Stimulated activated CD8-positive, alpha-beta memory T cell treated with anti-CD3 and anti-CD28 coated beads, Interleukin-4, amount 100 ng/mL, for 24 hours (primary cell): ENCODE measurements at places on chromosomes 12 and 14.

- no peak for DNase-seq
These were observed 86.2 kb upstream of the RESF1 start for GRCh38 chr12:31872831-31873604.

DNA sequence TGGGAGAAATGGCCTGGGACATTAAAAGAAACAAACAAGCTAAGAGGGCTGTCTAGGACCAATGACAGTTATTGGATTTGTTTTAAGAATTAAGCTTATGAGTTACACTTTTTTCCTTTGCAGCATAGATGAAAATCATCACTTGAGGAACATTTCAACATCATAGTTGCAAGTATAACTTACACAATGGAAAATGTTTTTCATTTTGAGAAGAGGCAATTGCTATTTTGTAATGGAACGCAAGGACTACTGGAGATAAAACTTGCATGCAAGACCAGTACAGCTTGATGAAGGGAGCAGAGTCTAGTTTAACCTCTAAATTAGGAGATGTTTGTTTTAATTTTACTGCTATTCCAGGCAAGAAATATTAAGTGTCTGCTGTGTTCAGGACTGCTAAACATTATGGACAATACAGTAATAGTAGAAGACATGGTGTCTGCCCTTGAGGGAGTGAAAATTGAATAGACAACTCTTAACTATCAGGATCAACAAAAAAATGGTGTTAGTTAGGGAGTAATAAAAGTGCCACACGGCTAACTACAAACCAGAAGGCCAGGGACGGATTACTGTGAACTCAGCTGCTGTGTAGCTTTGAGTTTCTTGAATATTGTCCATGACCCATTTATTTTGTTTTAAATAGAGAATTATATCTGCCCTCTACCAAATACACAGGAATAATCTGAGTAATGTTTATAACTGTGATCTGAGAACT lies 374.5 kb downstream of the RAD51B start:
- no peak for DNase-seq

DNA sequence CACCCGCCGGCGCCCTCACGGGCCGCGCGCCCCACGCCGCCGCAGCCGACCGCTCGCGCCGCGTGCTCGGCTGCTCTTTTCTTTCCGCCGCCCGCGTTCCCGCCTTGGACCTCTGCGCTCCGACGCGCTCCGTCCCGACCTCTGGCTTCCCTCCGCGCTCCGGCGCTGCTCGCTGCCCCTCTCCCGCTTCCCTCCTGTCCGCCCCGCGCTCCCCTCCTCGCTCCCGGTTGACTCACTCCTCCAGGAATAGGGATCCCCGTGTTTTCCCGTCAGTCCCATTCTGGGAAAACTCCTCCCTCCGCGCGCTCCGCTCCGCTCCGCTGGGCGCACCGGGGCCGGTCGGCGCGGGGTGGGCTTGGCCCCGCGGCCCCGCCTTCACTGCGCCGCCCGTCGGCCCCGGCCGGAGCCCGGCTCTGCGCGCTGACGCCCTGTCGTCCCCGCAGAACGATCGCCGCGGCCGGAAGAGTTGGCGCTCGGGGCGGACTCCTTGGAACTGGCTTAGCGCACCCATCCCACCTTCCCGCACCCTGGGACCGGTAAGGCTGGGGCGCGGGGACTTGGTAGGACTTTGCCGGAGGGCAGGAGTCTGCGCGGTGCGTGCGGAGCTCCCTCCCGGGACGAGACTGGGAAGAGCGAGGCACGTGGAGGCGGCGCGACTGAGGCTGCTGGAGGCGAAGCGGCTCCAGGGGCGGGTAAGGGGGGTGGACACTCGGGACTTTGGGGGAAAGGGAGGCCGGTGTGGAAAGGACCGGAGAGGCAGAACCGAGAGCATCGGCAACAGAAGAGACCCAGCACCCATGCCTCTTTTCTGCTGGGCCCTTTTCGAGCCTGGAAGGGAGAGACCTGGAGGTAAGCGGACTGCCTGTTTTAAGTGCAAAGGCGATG lies 550 bp downstream of the TEAD4 start:
- no peak for DNase-seq

- DNase-seq, result no peak
These were observed 150.2 kb downstream of the CCDC91 start for GRCh38 chr12:28340261-28341045.

DNA sequence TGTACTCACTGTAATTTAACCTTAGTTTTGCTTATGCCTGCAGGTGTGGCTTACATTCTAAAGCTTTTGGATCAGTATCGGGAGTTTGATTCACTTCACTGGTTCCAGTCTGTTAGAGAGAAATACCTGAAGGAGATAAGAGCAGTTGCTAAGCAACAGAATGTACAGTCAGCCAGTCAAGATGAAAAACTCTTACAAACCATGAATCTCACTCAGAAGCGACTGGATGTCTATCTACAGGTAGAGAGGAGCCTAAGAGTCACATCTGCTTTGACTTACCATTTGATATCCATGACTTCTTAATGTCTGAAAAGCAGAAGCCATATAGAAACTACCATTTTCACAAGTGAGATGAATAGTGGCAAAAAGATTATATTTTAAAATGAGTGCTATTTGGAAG lies 56.5 kb downstream of the WASHC4 start:
- DNase-seq, result no peak

DNA sequence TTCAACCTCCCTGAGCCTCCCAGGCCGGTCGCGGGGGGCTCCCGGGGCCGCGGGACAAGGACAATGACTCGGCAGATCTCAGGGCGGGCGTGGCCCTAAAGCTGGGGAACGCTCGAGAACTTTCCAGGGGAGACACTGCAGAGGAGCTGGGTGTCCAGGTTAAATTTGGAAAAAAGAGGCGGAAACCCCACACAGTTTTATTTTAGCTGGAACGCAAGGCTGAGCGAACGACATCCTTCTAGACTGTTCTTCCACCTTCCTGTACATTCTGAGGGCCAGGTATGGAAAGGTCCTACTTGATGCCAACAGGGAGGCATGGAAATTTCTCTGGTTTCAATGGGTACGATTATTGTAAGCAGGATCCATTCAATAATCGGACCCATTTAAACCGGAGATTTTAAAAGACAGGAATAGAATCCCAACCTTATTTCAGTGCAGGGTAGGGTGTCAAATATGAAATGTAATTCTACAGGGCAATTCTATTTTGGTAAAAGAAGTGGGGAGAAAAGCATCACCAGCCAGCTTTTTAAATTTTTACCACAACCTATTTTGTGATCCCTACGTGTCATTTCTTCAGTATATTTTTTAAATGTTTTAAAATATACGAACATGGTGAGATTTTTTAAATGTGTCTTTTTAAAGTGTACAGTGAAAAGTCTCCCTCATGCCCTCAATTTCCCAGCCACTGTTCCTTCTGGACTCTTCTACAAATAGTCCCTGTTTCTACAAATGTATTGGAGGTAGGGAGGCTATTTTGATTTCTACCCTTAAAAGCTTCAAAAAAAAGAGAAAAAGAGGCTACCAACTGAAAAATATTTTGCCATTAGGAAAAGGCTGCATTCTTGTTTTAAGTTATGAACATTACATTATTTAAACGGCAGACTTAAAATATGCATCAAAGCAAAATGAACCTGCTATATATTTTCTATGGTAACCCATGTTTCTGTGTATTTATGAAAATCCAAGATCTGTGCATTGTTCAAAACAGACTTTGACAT lies 1.1 kb upstream of the UBC start:
- DNase-seq, result no peak

DNA sequence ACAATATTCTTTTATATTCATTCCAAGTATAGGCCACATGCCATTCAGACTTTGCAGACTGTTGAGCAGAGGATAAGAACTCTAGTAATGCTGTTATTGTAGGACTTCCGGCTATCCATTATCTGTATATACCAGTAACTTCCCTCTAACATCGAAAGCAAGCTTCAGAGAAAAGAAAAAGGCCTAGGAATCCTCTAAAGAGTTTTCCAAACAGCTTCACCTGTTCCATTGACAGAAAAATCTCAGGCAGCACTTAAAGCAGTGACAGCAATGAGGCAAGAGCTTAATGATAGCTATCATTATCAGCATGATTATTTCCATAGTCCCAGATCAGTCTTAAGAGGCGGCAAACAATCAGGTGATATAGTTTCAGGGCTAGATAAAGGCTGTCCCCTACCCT lies 1.8 kb downstream of the CPNE8 start:
- DNase-seq, result no peak

GRCh38 chr12:3681595-3682061 lies 71.3 kb downstream of the CRACR2A start:
- no peak for DNase-seq

DNA sequence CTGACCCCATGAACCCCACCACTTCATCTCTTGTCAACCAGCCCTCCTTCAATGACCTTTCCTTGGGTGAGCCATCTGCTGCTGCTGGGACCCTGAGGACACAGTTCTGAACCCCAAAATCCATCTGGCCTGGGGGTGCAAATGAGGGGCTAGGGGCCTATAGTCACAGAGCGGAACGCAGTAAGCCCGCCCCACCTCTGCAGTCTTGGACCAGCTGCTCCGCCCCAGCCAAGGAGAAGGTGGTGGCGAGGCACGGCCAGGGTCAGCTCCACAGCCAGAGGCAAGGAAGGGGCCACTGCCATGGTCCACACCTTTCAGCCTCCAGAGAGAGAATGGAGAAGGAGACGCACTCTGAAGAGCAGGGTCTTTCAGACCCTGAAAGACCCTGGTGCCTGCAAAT lies 5.1 kb downstream of the TMEM179 start:
- no peak for DNase-seq

DNA sequence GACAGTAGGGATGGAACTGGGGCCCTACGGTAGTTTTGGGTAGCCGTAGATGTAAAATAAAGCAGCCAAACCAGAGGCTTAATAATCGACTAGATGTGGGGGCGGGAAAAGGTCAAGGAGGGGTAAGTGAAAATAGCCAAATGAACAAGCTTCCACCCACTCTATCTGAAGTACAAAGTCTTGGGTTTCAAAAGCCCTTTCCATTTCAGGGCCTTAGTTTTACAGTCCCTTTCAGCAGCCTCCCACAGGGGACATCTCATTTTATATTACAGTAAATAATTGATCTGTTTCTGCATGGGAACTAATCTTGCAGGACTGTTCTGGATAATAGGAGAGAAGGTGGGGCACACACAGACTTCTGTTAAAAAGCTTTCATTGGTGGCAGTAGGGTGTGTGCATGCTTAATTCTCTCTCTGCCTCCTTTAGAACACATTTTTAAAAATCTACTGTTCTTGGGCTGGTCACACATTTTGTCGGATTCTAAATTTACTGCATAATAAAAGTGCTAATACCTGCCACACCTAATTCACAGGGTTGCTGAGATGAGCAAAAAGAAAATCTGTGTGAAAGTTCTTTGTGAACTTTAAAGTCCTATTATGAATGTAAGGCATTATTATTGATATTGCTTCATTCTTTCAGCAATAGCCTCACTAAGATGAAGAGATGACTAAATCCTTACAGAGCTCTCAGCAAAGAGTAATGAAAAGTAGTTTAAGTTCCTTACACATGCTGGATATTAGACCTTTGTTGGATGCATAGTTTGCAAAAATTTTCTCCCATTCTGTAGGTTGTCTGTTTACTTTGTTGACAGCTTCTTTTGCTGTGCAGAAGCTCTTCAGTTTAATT lies 104.6 kb downstream of the ITPR2 start:
- DNase-seq, result no peak

GRCh38 chr12:15931590-15932053 lies 20.5 kb downstream of the DERA start:
- DNase-seq, result no peak

DNA sequence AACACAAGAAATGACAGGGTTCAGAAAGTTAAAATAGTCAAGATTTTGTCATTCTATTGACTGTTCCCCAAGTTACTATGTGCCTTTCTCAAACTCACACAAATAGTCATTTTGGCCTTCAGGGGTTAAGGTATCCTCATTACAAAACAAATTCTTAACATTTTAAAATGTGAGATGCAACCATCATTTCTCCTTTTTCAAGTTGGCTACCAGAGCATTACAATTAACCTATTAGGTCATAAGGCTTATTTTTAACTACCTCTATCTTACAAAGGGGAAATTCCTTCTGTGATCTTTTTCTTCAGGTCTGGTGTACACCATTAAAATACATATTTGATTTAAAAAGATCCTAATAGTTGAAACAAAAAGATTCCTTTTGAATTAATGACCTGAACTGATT lies 61.2 kb downstream of the SLC38A1 start:
- DNase-seq, result no peak

- no peak for DNase-seq
These were observed 123.2 kb downstream of the FGD4 start for GRCh38 chr12:32522331-32523221.

- no peak for DNase-seq
These were observed 109.3 kb upstream of the MYF6 start for GRCh38 chr12:80598004-80598606.

DNA sequence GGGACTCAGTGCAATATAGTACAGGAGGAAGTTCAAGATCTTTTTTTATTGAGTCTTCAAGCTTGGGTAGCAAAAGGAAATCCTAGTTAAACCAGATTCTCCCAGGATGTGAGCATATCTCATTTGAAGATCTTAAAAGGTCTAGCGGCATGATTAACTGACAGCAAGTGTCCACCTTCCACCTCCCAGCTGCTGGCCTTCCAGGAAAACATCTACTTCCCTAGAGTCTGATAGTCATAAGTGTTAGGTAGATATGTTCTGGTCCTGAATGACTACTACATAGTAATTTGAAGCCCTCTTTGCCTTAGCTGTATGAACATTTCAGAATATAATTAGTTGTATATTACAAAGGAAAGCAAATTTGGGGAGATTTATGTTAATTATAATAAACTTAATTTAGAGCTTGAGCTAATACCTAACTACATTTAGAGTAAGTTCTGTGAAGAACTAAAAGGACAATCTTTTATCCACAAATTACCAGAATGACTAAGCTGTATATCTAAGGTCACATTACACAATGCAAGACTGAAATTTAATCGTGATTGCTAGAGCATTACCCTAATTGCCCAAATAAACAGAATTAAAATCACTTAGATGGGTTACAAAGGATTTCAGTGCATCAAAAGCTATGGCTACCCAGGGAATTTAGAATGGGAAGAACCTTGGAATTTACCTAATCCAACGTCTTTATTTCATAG lies 9.9 kb downstream of the LGR5 start:
- DNase-seq, result no peak

GRCh38 chr12:5914387-5915149 lies 30.5 kb downstream of the ANO2 start:
- no peak for DNase-seq

DNA sequence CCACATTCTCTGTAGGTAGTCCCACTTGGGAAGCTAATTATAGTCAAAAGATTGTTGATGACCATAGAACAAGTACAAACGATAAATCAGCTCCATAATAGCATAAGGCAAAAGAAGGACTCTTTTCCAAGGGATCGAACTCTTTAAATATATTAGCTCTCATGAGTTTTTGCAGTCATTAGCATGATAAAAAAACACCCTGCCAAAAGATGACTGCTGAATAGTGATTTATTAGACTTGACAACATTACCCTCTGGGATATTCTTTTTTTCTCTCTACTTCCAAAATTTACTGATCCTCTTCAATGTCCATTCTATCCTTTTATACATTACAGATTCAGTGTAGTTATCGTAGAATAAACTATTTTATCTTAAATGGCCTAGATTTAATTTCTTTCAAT lies 14.2 kb downstream of the EPYC start:
- no peak for DNase-seq

DNA sequence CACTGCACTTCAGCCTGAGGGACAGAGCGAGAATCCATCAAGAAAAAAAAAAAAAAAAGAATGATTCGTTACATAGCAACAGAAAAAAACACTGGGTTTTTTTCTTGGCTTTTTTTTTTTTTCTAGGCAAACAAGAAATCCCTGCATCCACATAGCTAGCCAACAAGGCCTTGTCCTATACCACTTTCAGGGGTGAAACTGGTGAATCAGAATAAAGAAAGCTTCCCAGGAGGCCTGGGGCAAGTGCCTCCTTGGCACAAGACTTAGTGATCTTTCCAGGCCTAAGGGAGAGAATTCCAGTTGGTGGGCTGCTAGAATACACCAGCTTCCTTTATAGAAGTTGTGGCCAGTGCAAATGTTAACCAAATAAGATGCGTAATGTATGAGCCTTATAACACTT lies 90.0 kb downstream of the VCPKMT start:
- DNase-seq, result no peak
